Right renal cortex interstitium (tissue), 3 donors: ENCODE measurements at places on chromosomes 2 and 18. TPM values are rescaled to one million over a fixed set of nuclear protein-coding genes. Genes with fewer than 3 reads are reported as not detected.

The MYO7B gene
- 22.3 TPM for polyA plus RNA-seq

GRCh38 chr2:102520009-102520408 lies 47.0 kb downstream of the SLC9A4 start:
- no peak for DNase-seq

- no peak for DNase-seq
Observed at GRCh38 chr2:223049356-223049755, 2.6 kb upstream of the KCNE4 start.

GRCh38 chr2:4635289-4635688 lies 931.9 kb downstream of the DCDC2C start:
- DNase-seq = no peak

DNA sequence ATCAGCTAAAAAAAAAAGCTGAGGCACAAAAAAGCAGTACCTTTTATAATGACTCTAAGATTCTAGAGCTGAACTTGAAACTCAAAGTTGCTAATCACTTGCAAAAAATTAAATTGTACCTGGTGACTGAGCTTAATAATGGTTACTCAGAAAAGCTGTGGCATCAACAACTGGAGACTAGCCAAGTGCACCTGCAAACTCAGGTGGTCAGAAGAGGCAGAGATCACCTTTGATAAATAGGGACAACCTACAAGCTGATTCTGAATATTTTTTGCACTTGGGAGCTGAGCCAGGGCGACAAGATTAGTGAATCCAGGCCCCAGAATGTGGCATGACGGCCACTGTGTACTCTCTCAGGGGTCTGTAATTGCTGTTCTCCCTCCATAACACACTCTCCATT lies 3.0 kb downstream of the ABHD3 start:
- DNase-seq = no peak

DNA sequence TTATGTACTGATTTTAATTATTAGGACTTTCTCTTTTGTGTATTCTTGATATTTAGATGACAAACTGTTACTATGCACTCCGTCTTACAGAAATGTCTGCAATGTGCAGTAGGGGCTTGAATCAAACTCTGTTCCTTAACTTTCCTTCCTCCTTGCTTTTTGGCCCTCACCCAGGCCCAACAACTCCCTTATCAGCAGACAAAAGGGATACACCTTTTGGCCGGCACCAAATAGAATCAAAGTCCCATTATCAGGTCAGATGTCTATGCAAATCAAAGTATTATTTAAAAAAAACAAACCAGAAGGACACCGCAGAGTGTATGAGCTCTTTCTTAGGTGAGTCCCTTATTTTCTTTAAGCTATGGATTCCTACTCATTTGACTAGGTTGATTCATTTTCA lies 116.3 kb upstream of the SERPINE2 start:
- no peak for DNase-seq

GRCh38 chr2:43389581-43390466 lies 163.4 kb upstream of the ZFP36L2 start:
- DNase-seq = no peak

DNA sequence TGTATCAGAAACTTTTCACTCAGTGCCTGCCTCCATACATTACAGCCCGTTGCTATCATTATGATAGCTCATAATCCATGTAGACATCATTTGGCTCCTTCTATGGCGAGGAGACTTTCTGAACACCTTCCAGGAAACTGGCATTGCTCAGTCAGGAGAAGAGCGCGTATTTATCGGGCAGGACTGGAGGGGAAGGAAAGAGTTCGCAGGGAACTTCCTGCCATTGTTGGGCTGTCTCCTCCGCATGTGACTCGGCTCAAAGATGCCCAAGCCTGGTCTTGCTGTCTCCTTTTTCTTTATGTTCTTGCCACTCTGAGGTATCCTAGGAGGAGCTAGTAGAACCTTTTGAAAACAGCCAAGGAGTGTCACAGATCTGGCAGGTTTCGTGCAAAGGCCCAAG lies 156.8 kb downstream of the CTIF start:
- DNase-seq = no peak

- DNase-seq = no peak
Observed at GRCh38 chr2:54878182-54878581, 154.7 kb downstream of the EML6 start.

DNA sequence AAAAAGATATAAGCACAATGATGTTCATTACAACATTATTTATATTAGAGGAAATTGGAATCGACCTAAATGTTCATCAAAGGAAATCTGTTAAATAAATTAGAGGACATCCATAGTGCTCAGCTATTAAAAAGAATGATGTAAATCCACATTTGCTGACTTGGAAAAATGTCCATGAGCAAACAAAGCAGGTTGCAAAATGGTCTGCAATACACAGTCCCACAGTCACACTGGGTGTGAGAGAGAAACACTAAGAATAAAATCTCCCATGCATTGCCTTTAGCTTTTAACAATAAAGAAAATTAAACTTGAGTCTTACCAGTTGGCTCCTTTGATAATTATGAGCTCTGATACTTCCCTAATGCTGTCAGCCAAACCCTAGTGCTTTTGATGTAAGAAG lies 811.1 kb upstream of the SALL3 start:
- no peak for DNase-seq

DNA sequence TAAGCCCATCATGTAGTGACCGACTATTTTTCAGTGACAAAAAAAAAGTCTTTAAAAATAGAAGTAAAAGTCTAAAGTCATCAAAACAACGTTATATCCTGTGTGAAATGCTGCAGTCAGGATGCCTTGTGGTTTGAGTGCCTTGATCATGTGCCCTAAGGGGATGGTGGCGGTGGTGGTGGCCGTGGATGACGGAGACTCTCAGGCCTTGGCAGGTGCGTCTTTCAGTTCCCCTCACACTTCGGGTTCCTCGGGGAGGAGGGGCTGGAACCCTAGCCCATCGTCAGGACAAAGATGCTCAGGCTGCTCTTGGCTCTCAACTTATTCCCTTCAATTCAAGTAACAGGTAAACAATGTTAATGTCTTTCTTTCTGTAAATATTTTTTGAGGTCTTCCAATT lies at the start of gene CD28:
Gene CD28 (plus strand): TSS at position 237 of the 400 bp plus-strand sequence. CDS start 58 bp downstream, at position 295.
- DNase-seq = no peak
